ENCODE measurements at places on chromosomes 13 and 19.

DNA sequence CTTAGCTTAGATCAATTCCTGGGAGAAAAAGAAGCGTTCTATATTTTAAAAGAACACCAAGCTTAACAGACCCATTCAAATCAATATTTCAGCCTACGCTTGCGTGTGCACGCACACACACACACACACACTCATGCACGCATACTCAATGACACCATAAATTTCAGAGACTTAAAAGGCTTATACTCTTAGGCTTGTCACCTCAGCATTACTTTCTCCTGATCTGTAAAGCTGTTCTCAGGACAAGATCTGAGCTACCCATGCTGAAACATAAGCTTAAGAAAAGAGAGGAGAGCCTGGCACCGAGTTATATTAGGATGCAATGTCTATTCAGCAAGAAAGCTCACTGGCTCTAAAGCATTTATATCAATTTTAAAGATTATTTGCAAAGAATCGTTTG lies 368.5 kb downstream of the FGF14 start:
- DNase-seq = no peak

- no peak for DNase-seq
Observed at GRCh38 chr13:97001636-97002035, 7.4 kb upstream of the OXGR1 start.

- DNase-seq = no peak
Observed at GRCh38 chr13:36068566-36068965, 62.6 kb downstream of the DCLK1 start.

GRCh38 chr19:54207983-54208783 lies 7.5 kb downstream of the RPS9 start:
- DNase-seq = peak; percentile 82

DNA sequence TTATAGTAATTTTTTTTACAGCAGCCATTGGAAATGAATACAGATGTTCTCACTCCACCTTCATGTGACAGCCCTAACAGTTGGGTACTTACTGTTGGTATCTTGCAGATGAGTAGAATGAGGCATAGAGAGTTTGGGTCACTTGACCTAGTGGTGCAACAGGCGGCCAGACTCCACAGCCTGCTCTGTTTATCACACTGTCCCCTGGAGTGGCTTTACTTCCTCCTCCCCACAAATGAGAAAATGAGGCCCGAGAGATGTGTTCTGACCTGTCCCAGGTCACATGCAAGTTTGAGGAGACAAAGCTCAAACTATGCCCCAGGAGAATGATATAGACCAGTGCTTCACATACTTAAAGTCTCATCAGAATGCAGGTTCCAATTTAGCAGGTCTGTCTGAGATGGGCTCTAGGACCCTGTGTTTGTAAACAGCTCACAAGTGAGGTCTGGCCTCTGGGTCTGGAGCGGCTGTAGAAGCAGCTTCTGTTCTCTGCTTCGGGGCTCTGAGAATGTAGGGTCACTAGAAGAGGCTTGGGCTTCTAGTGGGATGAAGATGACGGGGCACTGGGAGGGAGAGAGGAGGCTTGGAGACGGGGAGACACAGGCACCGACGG lies 37.4 kb upstream of the RCBTB2 start:
- no peak for DNase-seq

Measured in activated T-cell treated with anti-CD3 and anti-CD28 coated beads, Interleukin-2, amount 50 U/mL, for 48 hours (primary cell).